Stimulated activated CD4-positive, alpha-beta T cell treated with anti-CD3 and anti-CD28 coated beads, Interleukin-15, amount 100 ng/mL, for 48 hours (primary cell): ENCODE measurements at places on chromosomes 7 and 10.
A peak's percentile ranks its signal among the peaks of the same experiment; 100 is the strongest.

DNA sequence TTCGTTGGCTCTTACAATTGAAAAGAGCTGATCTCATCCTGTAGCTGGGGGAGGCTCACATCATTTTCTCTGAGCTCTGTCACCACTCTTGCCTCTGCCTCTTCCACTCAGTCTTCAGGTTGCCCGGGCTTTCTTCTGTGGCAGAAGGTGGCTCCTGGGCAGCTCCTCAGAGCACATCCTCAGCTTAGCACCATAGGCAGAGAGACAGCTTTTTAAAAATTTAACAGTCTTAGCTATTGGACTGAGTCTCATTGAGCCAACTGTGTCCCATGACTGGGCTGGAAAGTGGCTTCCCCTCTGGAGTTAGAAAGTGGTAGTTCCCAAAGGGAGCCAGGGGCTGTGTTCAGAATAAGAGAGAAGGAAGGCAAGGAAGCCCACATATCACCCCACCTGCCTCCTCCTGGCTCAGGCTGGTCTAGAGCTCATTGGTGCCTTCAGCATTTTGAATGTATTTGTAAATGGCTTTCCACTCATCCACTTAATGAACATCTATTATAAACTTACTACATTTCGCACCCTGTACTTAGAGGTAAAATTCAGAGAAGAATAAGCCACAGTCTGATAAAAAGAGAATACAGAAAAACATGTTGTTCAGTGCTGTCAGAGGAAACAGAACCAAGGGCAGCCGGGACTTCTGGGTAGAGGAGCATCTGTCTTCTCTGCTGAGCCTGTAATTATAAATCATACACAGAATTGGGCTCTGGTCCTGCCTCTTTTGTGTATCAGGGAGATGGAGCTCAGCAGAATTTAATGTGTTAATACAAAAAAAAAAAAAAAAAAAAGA, 119.3 kb downstream of the WDFY4 start:
- no peak for DNase-seq

DNA sequence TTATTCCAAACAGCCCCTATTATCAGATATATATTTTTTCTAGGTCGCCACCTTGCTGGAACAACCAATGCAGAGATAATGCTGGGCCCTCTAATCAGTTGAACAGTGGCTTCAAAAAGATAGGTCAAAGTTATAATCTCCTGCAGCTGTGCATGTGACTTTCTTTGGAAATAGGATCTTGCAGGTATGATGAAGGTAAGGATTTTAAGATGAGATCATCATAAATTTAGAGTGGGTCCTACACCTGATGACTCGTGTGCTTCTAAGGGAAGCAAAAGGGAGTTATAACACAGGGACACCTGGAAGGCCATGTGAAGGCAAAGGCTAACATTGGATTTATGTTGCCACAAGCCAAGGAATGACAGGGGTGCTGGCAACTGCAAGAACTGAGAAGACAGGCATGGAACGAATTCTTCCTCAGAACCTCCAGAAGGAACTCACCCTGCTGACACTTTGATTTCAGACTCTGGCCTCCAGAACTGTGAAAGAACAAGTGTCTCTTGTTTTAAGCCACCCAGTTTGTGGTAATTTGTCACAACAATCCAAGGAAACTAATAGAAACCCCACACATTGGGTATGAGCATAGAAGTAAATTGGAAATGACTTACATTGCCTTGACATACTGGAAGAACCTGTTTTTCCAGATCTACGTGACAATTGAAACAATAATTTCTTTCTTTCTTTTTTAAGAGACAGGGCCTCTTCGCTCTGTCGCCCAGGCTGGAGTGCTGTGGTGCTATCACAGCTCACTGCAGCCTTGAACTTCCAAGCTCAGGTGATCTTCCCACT, 34.4 kb downstream of the CCDC71L start:
- DNase-seq = no peak

- DNase-seq = no peak
Measured at GRCh38 chr7:148146346-148146745, 444.2 kb upstream of the C7orf33 start.

GRCh38 chr10:122165484-122166276, 105.4 kb upstream of the BTBD16 start:
- DNase-seq = no peak

GRCh38 chr7:82019551-82020475, 250.0 kb upstream of the HGF start:
- no peak for DNase-seq

DNA sequence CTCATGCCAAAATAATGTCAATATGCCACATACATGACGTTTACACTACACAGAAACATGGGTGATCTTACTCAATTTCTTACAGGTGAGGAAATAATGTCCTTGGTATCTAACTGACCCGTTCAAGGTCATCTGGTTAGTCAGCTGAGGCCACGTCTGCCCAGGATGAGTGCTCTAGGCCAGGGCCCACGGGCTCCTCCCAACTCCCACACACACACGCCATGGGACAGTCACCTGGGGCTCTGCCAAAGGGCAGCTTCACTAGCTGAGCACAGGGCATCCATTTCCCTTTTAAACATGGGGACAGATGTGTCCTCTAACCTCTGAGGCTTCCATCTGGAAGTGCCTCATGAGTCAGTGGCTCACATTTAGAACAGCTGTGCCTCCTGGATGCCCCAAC, 123.9 kb downstream of the TNS3 start:
- no peak for DNase-seq

DNA sequence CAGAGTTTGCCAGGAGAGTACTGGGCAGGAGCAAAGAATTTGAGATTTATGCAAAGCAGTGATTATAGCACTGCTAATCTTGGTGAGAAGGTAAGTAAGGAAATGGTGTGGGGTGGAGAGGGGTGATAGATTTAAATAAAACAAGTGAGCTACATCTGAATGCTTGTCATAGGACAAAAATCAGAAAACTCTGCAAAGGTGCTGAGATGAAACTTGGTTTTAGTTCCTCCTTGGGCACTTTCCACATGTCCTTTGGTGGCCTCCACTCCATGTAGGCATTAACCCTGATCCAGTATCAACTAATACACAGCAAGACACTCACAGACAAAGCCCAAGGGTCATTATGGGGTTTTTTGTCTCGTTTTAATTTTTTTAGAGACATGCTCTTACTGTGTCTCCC, 25.7 kb upstream of the FAM107B start:
- no peak for DNase-seq

DNA sequence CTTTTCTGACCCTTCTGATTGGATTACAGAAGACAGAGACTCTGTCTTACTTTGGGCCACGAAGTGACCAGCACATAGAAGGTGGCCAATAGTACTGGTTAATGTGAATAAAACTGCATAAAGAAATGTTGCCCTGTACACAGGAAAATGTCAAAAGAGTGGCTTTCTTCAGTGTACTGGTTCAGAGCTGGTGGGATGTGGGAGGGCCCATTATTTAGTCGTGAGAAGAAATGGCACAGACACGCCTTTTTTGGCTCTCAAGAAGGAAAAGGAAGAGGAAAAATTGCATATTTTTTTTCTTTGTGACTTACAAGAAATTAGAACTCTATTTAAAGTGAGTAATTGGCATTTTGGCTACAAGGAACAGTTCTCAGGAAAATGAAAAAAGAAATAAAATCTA, 129.7 kb downstream of the DGKI start:
- no peak for DNase-seq

- no peak for DNase-seq
Measured at GRCh38 chr10:21492421-21492820, 33.1 kb downstream of the SKIDA1 start.

GRCh38 chr7:1223196-1223981, 9.3 kb upstream of the UNCX start:
- DNase-seq = no peak

DNA sequence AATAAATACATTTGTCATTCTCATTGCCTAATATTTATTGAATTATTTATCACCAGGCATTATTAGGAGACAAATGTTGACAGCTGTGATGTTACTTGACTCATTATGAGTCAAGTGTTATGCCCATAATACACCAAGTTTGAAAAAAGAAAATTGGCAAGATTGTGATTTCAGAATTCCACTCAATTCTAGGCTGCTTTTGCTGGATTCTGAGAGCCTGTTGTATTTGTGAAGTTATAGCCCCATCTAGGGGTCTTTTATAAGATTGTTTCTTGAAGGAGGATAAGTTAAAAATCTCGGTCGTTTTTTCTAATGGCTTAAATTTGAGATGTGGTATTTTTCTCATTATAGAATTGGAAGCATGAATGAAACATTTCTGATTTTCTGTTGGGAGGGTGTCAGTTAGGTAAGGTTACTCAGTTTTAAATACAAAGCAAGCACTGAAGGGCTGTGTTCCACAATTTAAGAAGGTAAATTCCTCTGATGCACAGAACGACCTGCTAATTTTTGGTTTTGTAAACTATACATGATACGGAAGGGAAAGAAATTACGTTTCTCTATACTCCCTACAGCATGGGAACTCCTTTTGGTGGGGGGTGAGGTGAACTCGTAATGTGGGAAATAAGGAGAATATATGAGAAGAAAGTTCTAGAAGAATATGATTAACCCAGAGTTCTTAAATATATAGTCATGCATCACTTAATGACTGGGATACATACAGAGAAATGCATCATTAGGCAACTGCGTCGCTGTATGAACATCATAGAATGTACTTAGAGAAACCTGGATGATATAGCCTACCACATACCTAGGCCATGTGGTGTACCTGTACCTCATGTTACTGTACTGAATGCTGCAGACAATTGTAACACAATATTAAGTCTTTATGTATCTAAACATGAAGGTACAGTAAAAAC, 2.6 kb downstream of the STK31 start:
- no peak for DNase-seq

DNA sequence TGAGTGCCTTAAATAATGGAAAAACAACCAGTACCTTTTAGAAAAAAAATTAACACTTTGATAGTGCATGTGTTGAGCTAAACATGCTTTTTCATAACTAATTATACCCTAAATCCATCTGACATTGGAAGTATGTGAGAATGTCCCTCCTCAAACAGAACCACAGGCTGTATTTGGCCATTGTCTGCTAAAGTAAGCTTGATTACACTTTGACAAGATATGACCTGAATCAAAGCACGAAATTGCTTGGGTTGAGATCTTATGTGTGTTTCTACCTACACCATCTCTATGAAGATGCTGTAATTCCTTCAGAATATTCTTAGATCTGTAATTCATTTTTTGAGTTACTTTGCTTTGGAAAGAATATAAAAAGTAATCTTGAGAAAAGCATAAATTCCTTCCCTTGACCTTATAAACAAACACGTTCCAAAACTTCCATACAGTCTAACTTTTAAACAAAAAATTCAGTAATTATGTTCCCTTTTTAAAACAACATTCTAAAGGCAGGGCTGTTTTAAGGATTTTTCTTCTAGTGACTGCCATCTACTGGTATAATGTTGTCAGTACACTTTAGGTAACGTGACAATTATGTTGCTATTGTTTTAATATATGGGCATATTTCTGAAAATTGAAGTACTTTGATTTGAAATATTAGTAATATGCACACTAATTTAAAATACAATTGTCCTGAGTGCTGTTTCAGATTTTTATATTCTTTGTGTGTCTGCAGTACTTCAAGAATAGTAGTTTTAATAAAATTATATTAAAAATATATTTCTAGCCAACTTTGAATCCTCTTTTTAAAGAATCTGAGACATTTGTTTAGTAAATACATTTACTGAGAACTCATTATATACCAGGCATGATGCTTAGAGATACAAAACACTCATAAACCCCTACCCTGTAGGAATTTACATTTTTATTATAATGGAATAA, 20.9 kb downstream of the CD36 start:
- DNase-seq = no peak

GRCh38 chr7:73308665-73309214, at the start of gene NSUN5:
TSS of gene NSUN5 (minus strand) at chr7:73308826. CDS start at chr7:73308790, 36 bp downstream.
- peak; percentile 87 for DNase-seq

DNA sequence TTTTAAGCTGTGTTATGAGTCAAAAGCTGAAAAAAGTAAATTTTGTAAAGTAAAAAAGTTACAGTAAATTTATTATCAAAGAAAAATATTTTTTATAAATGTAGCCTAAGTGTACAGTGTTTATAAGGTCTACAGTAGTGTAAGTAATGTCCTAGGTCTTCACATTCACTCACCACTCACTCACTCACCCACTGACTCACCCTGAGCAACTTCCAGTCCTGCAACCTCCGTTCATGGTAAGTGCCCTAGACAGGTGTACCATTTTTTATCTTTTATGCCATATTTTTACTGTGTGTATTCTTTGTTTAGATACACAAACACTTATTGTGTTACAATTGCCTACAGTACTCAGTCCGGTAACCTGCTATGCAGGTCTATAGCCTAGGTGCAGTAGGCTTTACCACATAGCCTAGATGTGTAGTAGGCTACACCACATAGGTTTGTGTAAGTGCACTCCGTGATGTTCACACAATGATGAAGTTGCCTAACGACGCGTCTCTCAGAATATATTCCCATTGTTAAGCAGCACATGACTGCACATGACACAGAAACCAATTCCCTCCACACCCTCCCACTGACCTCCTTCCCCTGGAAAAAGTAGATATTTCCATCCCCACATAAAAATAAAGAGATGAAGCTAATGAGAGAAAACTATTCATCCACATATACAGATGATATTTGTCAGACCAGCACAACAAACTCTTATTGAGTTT, 44.8 kb upstream of the FGL2 start:
- DNase-seq = no peak

DNA sequence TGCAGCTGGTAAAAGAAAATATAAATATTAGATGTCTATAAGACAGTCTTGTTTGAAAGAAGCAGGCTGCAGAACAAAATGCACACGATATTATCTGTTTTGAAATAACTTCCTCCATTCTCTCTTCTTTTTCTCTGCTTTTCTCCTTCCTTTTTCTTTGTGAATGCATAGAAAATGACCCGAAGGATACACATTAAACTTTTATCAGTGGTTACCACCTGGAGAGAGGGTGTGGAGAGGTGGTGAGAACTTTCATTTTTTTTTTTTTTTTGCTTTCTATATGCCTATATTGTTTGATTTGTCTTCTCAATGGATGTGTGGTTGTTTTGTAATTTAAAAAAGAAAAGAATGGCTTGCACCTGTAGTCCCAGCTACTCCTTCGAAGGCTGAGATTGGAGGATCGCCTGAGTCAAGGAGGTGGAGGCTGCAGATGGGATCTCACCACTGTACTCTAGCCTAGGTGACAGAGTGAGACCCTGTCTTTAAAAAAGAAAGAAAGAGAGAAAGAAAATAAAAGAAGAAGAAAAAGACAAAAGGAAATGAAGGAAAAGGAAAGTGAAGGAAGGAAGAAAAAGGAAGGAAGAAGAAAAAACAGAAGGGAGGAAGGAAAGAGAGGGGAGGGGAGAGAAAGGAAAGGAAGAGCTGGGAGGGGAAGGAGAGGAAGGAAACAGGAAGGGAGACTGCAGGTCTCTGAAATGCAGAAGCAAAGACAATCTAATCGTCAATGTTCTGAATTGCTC, 64.4 kb downstream of the SAMD9 start:
- no peak for DNase-seq
